ENCODE measurements at places on chromosomes 3 and 15.

- DNase-seq: no peak
Measured at GRCh38 chr3:28916713-28917499, 364.0 kb upstream of the RBMS3 start.

DNA sequence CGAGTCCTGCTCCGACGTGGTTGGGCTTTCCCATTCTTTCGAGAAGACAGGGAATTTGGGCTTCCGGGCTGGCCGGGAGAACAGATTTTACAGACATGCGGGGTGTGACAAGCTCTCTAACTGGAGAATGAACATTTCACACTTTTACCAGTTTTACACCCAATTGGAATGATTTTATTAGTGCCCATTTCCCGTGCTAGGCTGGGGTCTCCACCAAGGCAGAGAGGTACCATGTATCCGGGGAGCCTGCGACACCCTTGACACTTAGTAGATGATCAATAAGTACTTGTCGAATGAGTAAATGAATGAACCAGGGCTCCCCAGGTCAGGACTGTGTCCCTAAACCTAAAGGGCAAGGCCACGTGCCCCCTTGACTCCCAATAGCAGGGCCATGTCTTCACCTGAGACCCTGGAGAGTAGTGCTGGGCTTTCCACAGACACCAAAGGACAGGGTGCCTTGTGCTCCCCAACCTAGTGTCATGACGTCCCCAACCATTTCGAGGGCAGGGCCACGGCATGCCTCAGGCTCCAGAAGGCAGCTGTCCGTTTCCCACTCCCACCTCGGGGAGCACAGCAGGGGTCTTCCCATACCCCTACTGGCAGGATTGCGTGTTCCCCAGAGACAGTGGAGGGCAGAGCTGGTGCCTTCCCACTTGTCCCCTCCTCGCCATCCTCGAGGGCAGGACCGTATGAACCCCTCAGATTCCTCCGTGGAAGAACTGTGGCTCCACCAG, 679 bp upstream of the MYD88 start:
- no peak for DNase-seq

DNA sequence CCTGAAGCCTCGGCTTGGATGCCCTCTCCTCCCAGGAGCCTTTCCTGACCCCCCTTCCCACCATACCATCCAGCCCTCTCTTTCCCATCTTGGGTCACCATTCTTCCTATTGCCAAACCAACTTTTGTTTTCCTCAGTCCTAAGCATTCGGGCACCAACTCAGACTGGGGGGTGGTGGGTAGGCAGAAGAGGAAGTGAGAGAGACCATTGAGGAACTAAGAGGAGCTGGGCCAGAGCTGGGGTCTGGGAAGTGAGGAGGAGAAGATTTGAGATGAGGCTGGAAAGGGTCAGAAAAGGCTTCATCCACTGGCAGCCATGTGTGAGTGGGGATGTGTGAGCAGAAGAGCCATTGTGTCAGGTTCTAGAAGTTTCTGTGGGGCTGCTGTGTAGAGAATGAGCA, 37.7 kb downstream of the TKT start:
- DNase-seq: no peak

DNA sequence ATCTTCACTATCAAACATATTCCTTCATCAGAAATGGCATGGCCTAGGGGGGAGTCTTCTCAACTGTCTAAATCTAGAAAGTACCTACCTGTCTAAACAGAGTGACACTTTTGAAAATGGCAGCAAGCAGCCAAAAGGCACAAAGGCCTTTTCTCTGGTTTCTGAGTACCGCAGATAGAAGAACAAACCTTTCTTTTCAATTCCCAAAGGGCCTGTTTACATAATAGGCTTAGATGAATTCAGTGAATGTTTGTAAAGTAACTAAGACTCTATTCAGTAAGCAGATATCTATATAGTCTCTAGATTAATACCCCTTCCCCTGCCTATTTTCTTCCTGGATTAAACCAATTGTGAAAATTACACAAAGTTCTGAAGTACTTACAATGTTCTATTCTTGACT, 7.1 kb downstream of the MYEF2 start:
- DNase-seq: no peak

- DNase-seq: no peak
Measured at GRCh38 chr15:74240002-74240568, 4.0 kb downstream of the CCDC33 start.

- peak; percentile 76 for DNase-seq
Measured at GRCh38 chr3:64399205-64399800, 174.0 kb upstream of the PRICKLE2 start.

GRCh38 chr3:62374341-62375218, 1.2 kb upstream of the FEZF2 start:
- DNase-seq: no peak

- no peak for DNase-seq
Measured at GRCh38 chr15:94086341-94086740, 145.0 kb upstream of the MCTP2 start.

- peak; percentile 53 for DNase-seq
Measured at GRCh38 chr3:52055537-52056351, 627 bp downstream of the DUSP7 start.

DNA sequence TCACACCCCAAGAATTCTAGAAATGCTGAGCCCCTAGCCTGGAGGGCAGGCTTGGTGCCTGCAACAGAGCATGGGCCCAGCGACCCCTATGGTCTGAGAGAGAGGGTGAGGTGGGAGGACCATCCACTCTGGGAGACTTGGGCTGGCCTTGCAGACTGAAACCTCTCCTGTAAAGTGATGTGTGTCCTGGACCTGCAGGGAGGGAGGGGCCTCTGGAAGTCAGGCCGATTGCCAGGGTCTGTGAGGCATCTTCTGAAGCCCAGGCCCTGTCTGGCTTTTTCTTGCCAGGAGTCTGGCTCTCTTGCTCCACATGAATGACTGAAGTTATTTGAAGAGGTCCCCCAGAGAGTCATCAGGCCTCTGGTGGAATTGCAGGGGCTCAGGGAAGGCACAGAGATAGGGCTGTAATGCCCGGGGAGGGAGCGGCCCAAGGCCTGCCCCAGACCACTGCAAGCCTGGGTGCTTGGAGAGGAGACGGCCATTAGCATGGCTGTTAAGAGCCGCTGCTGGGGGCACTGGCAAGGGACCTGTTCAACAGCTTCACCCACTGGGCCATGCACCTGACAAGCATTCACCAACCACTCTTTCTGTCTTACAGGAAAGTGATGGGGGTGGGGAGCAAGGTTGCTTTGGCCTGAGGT, 56.0 kb upstream of the CHRNA7 start:
- DNase-seq: no peak
